ENCODE measurements at places on chromosomes 11 and 22. TPM values are rescaled to one million over a fixed set of nuclear protein-coding genes. Genes with fewer than 3 reads are reported as not detected.
A peak's percentile ranks its signal among the peaks of the same experiment; 100 is the strongest.

GRCh38 chr11:34613552-34614056 lies 7.3 kb upstream of the EHF start:
- no peak for DNase-seq

- peak; percentile 71 for DNase-seq
These were observed 41.7 kb downstream of the IGF2 start for GRCh38 chr11:2097356-2097997.

DNA sequence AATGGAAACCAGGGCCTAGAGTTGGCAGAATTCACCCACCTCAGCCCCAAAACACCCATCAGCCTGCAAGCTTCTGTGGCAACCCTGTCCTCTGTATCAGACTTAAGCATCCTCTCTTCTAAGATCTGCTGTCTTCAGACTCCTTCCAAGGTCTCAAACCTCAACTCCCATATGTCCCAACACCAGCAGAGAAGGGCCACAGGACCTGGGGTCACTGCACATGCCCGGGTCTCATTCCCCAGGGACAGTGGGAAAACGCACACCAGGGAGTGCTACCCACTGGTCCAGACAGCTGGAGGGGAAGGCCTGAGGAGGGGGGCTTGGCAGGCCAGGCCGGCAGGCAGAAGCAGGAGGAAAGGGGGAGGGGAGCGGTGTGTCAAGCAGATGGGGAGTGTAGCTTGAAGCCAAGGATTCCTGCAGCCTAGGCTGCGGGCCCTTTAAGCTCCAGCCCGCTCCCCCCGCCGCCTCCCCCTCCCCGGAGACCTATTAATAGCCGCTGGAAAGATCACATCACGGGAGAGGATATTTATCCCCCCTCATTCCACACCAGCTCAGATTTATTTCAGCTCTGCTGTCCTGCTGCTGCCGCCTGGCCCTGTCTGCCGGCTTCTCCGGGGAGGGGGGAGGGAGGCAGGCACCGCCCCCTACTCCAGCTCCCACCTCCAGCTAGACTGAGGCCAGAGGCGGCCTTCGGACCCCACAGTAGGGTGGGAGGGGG lies 16.7 kb downstream of the BCL9L start:
- DNase-seq, result peak; percentile 58

The BDNF gene
- total RNA-seq, result 12.5 TPM

The MYOD1 gene
- not detected for total RNA-seq

The CATSPER1 gene
- total RNA-seq, result 1.3 TPM

All from Daoy (cell line).